ENCODE measurements at places on chromosomes 12 and 14.

GRCh38 chr14:63878792-63879191 is 26.0 kb downstream of the SYNE2 start:
- no peak for DNase-seq

GRCh38 chr12:89363084-89363483 is 10.8 kb upstream of the DUSP6 start:
- no peak for DNase-seq

- peak; percentile 31 for DNase-seq
Measured at GRCh38 chr12:65640489-65640901, 183.8 kb upstream of the HMGA2 start.

GRCh38 chr14:89767861-89768268 is 186.7 kb downstream of the EFCAB11 start:
- DNase-seq = peak; percentile 67

- peak; percentile 62 for DNase-seq
Measured at GRCh38 chr14:29475641-29476040, 452.0 kb downstream of the PRKD1 start.

GRCh38 chr12:105289114-105289904 is 41.2 kb upstream of the C12orf75 start:
- DNase-seq = peak; percentile 74

- no peak for DNase-seq
Measured at GRCh38 chr12:131402781-131403396, 308.0 kb upstream of the SFSWAP start.

- DNase-seq = no peak
Measured at GRCh38 chr12:95548056-95548538, 3.2 kb downstream of the USP44 start.

- DNase-seq = no peak
Measured at GRCh38 chr14:41558490-41558889, 48.2 kb upstream of the LRFN5 start.

- DNase-seq = peak; percentile 40
Measured at GRCh38 chr14:54572316-54572715, 5.4 kb downstream of the SAMD4A start.

- no peak for DNase-seq
Measured at GRCh38 chr12:62196146-62196545, 64.1 kb upstream of the USP15 start.

- DNase-seq = peak; percentile 54
Measured at GRCh38 chr12:27709932-27710591, 570 bp upstream of the MRPS35 start.

DNA sequence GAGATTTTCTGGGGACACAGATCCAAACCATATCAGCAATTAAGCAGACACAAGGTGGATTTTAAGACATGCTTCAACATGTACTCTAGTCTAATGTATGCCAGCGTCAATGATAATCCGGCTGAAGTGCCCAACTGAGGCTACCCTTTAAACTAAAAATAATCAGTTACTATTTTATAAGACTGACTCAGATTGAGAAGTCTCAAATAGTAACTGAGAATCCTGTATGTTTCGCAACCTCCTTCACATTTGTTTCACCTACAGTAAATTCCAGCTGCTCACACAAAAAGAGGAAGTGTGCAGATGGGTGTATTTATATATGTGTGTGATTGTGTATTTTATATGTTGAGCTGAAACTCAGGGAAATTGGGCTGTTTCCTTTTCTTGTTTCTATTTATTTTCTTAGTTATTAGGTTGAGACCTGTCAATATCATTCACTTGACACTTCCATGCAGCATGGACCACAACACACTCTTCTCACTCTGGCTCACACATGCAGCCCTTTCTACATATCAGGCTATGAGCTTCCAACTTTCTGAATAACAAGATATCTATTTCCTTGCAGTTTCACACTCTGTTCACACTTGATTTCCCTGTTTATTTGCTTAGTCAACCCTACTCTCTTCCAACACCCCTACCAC is 1224.9 kb upstream of the TMEM132C start:
- DNase-seq = no peak

DNA sequence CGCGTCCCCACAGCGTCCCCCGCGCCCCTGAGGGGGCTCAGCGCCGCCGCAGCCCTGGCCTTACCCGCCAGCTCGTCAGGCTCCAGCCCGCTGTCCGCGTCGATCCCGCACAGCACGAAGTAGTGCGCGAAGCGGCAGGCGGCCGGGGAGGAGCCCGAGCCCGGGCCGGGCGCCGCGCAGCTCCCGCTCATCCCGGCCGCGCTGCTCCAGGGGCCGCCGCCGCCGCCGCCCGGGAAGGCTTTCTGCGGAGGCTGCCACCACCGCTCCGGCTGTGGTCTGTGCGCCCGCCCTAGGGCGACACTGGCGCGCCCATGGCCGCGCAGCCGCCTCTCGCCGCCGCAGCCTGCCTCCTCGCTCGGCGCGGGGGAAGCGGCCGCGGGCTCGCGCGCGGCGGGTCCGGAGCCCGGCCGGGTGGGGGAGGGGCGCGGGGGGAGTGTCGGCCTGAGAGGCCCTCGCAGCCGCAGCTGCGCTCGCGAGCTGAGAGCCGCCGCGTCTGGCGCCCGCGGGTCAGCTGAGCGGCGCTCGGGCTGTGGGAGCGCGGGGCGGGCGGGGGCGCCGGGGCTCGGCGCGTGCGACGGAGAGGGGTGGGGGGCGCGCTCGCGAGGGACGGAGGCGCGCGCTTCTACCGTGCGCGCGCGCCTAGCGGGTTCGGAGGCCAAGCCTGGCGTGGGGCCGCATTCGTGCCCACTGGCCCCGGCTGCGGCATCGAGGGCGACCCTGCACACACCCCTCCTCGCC is at the start of gene DENND5B:
DENND5B (minus strand) TSS at position 495 of the 738 bp plus-strand sequence; CDS start at position 191, 304 bp downstream.
- peak; percentile 74 for DNase-seq

DNA sequence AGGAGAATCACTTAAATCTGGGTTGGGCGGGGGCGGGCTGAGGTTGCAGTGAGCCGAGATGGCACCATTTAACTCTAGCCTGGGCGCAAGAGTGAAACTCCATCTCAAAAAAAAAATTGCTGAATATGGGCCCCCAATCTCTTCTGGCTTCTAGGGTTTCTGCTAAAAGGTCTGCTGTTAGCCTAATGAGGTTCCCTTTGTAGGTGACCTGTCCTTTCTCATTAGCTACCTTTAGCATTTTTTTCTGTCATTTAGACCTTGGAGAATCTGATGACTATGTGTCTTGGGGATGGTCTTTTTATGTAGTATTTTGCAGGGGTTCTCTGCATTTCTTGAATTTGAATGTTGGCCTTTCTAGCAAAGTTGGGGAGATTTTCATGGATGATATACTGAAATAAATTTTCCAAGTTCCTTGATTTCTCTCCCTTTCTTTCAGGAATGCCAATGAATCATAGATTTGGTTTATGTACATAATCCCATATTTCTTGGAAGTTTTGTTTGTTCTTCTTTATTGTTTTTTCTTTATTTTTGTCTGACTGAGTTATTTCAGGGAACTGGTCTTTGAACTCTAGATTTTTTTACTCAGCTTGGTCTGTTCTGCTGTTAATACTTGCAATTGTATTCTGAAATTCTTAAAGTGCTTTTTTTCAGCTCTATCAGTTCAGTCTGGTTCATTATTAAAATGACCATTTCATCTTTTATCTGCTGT is 181.5 kb downstream of the TTC6 start:
- DNase-seq = no peak

DNA sequence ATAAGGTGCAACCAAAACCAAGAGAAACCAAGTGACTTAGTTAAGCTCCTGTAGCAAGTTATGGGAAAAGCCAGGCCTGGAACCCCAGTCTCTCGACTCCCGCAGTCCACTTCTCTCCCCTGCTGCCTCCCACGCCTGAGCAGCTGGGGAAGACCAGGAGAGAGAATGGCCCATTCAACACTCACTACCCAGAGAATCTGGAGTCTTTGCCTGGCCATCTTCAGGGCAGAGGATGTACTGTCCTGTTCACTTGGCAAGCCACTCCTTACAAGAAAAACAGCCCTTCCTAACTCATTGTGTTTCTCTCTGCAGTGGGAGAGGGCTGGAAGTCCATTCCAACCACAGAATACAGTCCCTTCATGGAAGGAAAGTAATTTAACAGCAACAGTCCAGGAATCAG is 1.8 kb downstream of the PITPNM2 start:
- DNase-seq = peak; percentile 28

- no peak for DNase-seq
Measured at GRCh38 chr14:80965037-80965436, 9.6 kb downstream of the TSHR start.

- peak; percentile 75 for DNase-seq
Measured at GRCh38 chr12:11684393-11684792, 34.9 kb downstream of the ETV6 start.

GRCh38 chr14:29941401-29941800 is 13.8 kb upstream of the PRKD1 start:
- DNase-seq = no peak

DNA sequence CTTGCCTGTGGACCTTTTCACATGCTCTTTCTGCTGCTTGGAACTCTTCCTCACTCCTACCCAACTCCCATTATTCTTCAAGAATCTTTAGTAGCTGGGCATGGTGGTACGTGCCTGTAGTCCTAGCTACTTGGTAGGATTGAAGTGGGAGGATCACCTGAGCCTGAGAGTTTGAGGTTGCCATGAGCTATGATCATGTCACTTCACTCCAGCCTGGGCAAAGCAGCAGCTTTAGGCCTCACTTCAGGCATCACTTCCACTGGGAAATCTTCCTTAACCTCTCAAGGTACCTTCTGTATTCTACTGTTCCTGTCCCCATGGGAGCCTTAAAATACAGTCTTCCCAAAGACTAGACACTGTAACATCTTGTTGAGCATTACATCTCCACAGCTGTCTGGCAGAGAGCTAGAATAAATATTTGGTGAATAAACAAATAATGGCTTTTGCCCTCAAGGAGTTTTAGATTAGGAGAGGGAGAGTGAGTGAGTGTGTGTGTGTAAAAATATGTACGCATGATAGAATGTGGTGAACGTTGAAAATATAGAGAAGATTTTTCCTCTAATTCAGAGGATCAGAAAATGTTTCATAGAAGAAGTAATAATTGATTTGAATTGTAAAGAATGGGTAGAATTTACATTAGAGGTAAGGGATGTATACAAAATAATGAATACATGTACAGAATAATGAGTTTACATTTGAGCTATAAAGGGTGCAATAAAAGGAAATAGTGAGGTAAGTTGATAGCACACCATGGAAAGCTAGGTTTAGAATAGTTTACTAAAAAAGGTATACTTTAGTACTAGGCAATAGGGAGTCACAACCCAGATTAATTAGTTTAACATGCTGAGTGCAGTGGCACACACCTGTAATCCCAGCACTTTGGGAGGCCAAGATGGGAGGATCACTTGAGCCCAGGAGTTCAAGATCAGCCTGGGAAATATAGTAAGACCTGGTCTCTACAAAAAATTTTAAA is 29.2 kb upstream of the BMAL2 start:
- DNase-seq = peak; percentile 36

DNA sequence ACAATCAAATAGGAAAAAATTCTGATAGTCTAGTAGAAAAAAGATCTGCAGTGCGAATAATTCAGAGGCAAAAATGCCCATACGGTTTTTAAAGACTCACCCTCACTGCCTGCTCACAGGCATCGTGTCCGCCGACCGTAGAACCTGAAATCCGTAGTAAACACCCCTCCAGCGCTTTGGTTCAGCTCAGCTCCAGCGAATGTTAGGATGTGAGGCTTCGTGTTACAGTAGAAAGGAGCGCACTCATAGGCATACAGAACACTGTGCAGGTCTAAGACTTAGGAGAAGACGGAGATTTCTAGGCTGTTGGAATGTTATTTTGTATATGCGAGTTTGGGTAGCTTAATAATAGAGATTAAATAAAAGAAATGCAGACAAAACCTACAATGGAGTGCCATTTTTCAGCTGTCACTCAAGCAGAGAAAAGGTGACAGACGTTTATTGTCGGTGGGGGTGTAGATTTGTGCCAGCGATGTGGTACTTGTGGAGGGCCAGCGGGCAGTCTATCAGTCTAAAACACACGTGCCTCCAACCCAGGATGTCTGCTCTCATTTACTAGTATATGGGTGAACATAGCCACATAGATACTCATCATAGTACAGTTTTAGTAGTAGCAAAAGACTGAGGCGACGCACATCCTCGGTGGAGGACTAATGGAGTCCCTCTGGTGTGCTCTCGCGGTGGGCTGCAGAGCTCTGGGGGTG is 25.7 kb downstream of the SFSWAP start:
- no peak for DNase-seq

DNA sequence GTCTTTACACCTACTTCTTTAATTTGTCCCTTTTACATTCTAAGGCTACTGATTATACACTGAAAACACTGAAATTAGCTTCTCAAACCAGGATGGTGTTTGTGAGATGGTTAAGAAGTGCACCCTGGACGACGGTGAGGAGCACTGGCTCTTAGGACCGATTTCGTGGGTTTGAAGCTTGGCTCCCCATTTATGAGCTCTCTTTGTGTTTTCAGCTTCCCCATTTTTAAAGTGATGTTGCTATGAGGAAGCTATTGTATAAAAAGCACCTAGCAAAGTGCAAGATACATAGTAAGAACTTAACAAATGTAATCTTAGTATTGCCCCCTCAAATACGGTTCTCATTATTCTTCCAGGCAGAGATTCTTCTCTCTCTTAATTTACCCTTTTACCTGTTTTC is 4.7 kb downstream of the NFYB start:
- DNase-seq = no peak

- peak; percentile 56 for DNase-seq
Measured at GRCh38 chr12:116662612-116663144, 75.2 kb downstream of the SPRING1 start.

DNA sequence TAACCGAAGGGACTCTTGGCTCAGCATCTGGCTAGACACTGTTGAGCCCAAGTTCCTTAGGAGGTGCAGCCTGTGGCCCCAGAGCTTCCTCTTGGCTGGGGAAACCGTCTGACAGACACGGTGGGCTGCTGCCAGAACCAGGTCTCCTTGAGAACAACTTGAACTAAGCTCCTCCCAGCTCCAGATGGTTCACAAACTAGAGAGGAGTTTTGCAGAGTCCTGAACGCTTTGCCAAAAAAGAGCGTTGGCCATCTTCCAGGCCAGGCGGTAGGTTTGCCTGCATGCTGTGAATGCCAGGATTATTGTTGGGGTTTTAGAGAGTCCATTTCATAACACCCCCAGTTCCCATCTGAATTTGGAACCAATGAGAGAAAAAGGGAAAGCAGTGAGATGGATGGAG is 399.8 kb downstream of the RGS6 start:
- DNase-seq = no peak

GRCh38 chr12:94309373-94309772 is 150.3 kb downstream of the CEP83 start:
- DNase-seq = no peak

DNA sequence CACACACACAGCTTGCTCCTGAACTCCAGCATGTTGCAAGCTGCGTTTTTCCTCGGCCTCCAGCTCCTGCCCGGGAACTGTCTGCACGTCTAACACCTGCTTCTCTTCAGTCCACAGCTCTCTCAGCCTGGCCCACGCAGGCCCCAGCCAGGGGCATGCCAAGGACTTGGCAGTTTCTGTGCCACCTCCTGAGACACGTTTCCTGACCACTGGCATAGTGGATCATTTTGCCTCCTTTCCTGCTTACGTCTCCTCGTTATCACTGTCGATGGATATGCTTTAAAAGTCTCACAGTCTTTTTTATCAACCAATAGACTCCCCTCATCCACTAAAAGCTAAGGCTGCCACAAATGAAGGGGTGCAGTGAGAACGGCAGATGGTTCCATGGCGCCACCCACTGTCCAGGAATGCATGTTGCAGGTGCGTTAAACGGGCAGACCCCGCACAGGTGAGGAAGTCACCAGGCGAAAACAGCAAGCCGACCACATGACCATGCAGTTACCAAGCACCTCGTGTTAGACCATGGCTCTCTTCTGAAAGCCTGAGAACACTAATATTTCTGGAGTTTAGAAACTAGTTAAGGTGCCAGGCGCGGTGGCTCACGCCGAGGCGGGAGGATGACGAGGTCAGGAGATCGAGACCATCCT is 14.7 kb upstream of the TEAD4 start:
- peak; percentile 40 for DNase-seq

GRCh38 chr14:51335531-51335930 is 95.5 kb downstream of the TMX1 start:
- DNase-seq = peak; percentile 84

Measured in EH (cell line).